Uterus (tissue), 4 donors: ENCODE measurements at places on chromosomes 16 and 17. TPM values are rescaled to one million over a fixed set of nuclear protein-coding genes. Genes with fewer than 3 reads are reported as not detected.

Gene KCNG4
- total RNA-seq, result not detected

Gene RBFOX1
- total RNA-seq, result not detected

Gene KRT23
- 3.1 TPM for total RNA-seq

DNA sequence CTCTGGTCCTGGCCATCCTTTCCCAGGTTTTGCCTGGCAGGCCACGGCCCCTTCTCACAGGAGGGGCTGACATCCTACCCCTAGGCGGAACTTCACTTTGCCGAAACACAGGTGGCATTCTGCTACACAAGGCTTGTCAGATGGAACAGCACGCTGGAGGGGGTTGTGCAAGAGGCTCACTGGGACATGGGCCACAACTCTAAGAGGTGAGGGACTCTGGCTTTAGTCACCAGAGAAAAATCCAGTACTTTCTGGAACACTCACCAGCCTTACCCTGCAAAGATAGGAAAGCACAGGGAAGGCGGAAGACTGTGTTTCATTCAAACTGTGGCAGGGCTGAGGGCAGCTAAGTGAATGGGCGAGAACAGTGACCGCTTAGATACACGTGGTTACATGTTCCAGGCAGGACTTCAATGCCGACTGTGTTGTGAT lies 18.3 kb downstream of the CDC42EP4 start:
- peak; percentile 78 for DNase-seq
- no peaks in the 10 kb centered on the region for H3K36me3 ChIP-seq
- no peak overlapping the region for H3K4me3 ChIP-seq

DNA sequence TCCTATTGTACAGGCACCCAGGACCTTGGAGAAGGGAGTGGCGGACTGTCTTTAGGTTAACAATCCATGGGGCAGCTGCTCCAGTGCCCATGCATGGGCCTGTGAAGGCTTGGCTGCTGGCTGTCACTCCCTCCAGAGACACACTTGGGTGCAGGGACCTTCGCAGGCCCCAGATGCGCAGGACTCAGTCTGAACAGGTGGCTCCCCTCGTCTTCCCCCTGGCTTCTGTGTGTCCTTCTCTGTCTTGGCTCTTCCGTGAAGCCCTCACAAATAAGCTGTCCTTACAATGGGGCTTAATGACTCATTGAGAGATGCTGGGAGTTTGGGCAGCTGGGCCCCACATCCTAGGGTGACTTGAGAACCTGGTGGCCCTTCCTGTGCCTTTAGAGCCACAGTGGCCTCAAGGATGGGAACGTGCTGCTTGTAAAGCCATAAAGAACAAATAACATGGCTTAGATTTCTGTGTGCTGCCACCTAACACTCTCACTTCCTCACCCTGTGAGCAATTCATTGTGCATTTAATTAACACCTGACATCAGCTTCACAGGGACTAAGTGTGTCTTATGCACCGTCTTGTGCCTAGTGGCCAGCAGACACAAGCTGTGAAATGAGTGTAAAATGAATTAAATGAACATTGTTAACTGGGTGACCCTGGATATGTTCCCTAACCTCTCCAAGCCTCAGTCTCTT lies 340.7 kb downstream of the SNX29 start:
- H3K4me1 ChIP-seq, result no peaks in the 10 kb centered on the region
- no peak overlapping the region for H3K27ac ChIP-seq
- no peak overlapping the region for H3K4me3 ChIP-seq
- no peaks in the 10 kb centered on the region for H3K27me3 ChIP-seq
- H3K36me3 ChIP-seq, result no peaks in the 10 kb centered on the region

DNA sequence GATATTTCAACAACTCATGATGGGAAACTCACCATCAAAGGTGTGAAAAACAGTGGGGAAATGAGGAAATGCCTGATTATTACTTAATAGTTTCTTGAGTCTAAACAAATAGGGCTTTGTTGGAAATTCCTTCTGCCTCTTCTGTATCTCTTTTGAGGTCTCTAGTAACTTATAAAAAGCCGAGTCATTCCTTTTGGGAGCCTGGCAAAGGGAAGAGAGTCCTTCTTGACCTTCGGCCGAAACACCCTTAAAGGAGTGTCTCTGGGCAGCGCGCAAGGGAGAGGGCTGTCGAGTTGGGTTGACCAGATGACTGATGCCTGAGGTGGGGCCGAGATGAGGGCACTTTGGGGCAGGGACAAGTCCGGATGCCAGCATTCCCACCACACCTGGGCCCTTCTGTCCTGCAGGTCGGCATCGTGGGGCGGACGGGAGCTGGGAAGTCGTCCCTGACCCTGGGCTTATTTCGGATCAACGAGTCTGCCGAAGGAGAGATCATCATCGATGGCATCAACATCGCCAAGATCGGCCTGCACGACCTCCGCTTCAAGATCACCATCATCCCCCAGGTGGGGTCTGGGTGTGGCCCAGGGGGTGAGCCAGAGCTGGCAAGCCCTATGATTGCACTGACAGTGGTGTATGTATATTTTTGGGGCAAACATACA lies 89.2 kb downstream of the ABCC6 start:
- no peaks in the 10 kb centered on the region for H3K36me3 ChIP-seq
- H3K4me3 ChIP-seq, result no peak overlapping the region

DNA sequence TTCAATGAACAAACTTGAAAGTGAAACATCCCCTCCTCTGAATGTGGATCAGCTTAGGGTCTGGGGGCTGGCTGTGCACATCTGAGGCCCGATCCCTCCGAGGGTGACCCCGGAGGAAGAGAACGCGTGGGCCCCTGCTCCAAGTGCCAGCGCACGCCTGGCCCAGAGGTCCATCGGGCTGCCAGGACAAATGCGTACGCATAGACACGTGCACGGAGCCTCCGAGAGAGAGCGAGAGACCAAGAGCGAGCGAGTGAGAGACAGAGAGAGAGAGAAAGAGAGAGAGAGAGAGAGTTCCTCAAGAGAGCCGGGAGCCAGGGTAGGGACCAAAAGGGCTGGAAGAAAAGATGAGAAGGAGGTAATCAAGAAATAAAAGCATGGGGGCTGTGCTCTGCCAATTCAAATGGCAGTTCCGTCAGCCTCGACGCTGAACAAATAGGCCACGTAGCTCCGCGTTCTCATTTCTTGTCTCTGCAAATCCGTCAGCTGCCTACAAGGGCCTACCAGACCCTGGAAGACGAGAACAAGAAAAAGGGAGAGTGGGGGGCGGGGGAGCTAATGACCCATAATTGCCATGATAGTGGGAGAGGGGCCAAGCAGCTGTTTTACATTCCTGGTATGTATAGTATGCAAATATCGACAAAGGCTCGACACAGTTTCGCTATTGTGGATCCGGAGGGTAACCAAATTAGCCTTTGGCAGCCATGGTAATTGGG lies 435.3 kb upstream of the ZFHX3 start:
- no peaks in the 10 kb centered on the region for H3K27me3 ChIP-seq
- no peaks in the 10 kb centered on the region for H3K4me1 ChIP-seq
- no peak overlapping the region for H3K27ac ChIP-seq
- H3K4me3 ChIP-seq, result no peak overlapping the region
- no peak for DNase-seq

- H3K4me1 ChIP-seq, result no peaks in the 10 kb centered on the region
- no peak for DNase-seq
- H3K27ac ChIP-seq, result no peak overlapping the region
- H3K36me3 ChIP-seq, result no peaks in the 10 kb centered on the region
Measured at GRCh38 chr16:50079397-50080140, 13.8 kb downstream of the HEATR3 start.

GRCh38 chr17:65455972-65456343 lies 105.5 kb downstream of the AXIN2 start:
- DNase-seq, result peak; percentile 21
- H3K4me3 ChIP-seq, result no peak overlapping the region
- no peaks in the 10 kb centered on the region for H3K27me3 ChIP-seq
- H3K27ac ChIP-seq, result no peak overlapping the region
- no peaks in the 10 kb centered on the region for H3K4me1 ChIP-seq

DNA sequence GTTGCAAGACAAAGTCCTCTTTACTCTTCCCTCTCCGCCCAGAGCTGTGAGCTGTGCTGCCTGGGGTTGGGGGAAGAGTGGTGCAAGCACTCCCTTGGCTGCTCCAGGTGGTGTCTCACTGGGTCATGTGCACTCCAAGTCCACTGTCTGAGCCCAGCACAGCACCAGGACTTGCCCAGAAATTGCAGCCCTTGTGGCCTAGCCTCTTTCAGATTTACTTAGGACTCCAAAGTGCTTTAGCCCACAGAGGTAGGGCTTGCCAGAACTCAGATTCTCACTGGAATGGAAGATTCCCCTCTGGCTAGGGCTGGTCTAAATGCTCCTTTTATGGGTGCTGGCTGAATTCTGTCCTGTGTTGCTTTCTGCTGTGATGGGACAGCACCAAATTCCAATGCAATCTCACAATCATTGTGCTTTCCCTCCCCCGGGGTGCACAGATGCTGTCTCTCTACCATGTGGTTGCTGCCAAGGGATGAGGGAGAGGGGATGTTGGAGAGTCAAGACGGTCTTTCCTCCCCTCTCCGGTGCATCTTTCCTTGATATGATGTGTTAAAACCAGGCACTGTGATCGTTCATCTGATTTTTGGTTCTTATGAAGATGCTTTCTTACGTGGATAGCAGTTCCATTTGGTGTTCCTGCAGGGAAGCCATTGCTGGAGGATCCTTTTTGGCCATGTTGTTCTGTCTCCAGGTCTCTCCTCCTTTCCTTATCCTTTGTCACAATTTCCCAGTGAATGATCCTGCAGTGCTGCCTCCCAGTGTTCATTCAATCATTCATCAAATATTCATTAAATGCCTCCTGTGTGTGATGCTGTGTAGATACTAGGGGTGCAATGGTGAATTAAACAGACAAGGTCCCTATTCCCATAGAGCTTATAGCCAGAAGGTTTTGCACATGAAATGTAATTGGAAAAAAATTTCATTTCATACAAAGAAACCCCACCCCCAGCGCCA lies 216.3 kb downstream of the SPECC1 start:
- no peaks in the 10 kb centered on the region for H3K36me3 ChIP-seq
- H3K27ac ChIP-seq, result no peak overlapping the region

DNA sequence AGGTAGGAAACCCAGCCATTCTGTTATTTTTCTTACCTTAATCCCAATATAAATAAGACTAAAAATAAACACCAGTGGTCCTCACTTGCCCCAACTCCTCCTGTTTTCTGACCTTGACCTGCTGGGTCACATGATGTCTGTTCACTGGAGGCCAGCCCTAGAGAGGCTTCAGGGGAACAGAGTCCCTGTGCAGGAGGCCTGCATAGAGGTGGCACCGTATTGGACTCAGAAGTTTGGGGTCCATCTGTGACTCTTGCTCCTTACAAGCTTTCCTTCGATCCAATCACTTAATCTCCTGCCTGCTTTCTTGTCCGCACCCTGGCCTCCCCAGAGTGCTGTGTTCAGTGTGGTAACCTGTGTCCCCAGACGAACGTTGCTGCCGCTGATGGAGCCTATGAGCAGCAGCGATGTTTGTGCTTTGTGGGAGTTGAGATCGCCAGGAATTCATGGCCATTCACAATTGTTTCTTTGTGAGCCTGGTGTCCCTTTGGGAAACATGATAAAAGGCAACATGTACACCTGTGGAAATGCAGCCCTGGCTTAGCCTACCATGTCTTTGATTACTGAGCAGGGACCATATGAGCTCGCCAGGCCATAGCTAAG lies 4.7 kb downstream of the IGSF6 start:
- DNase-seq, result no peak
- no peaks in the 10 kb centered on the region for H3K4me1 ChIP-seq
- H3K4me3 ChIP-seq, result no peak overlapping the region
- no peak overlapping the region for H3K27ac ChIP-seq

- peak overlapping the region; percentile 44 for H3K27ac ChIP-seq
- peak overlapping the region; percentile 31 for H3K4me3 ChIP-seq
- no peaks in the 10 kb centered on the region for H3K36me3 ChIP-seq
- no peaks in the 10 kb centered on the region for H3K27me3 ChIP-seq
Measured at GRCh38 chr17:3965118-3965800, 1.0 kb upstream of the ATP2A3 start.

DNA sequence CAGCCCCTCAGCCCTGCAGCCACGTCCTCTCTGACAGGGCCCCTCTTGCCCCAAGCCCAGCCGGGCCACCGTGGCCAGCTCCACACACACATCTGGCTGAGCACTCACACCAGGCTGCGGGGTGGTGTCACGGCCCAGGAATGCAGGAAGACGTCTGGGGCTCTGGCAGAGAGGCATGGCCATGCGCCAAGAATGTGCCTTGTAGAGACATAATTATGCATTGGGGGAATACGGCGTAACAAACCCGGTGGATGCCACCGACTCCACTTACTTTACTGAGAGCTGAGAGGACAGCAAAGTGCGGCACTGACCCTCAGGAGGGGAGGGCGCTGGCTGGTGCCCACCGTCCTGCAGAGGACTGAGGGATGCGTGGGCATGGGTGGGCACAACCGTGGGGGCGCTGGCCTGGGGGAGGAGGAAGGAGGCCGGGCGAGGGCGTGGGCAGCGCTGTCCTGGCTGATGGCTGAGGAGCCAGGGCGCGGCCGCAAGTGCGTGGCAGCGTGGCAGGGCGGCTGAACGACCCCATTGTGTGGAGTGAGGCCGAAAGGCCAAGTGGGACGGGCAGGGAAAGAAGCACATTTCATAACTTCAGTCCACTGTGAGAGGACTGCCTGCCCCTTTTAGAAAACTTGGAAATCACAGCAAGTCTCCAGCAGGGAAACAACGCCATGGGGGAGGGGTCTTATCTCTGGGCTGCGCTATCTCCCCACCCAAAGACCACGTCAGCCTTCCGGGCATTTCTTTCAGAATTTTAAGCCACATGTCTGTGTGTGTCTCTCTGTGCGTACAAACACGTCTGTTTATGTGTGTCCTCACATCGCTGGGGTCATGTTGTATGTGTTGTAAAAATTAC lies 30.6 kb downstream of the METRNL start:
- peak; percentile 87 for DNase-seq
- no peaks in the 10 kb centered on the region for H3K4me1 ChIP-seq
- no peaks in the 10 kb centered on the region for H3K36me3 ChIP-seq
- peak overlapping the region; percentile 22 for H3K4me3 ChIP-seq
- peak overlapping the region; percentile 42 for H3K27ac ChIP-seq
- no peaks in the 10 kb centered on the region for H3K27me3 ChIP-seq

GRCh38 chr17:17809531-17810083 lies 27.2 kb downstream of the SREBF1 start:
- H3K36me3 ChIP-seq, result no peaks in the 10 kb centered on the region
- H3K4me3 ChIP-seq, result peak overlapping the region; percentile 21
- DNase-seq, result no peak
- peaks cover 21% of the 10 kb centered on the region for H3K4me1 ChIP-seq

GRCh38 chr16:64762211-64762610 lies 359.7 kb downstream of the CDH11 start:
- H3K4me3 ChIP-seq, result no peak overlapping the region
- no peaks in the 10 kb centered on the region for H3K4me1 ChIP-seq
- H3K27ac ChIP-seq, result no peak overlapping the region
- H3K36me3 ChIP-seq, result no peaks in the 10 kb centered on the region
- no peaks in the 10 kb centered on the region for H3K27me3 ChIP-seq
- DNase-seq, result no peak
